Spleen (tissue), 13 donors: ENCODE measurements at places on chromosomes 4 and X. TPM values are rescaled to one million over a fixed set of nuclear protein-coding genes. Genes with fewer than 3 reads are reported as not detected.

FAM47C gene
- total RNA-seq = not detected

CDX4 gene
- not detected for total RNA-seq

GRCh38 chr4:141142423-141142822 lies 9.2 kb upstream of the RNF150 start:
- no peaks in the 10 kb centered on the region for H3K4me1 ChIP-seq
- H3K36me3 ChIP-seq = no peaks in the 10 kb centered on the region
- DNase-seq = no peak

DNA sequence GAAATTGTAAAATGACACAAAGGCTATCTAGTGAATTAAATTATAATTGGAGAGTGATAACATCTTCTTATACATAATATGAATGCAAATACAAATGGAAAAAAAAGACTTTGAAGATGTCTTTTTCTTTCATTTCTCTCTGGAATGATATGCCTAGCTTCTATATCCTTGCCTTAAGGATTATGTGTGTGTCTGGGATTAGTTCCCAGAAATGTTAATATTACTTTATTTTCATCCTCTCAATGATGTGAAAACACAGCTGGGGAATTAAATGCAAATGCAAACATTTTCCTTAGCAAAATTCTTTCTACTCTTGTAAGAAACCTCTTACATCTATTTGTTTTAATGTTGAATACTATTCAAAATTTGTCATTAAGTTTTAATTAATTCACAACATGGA lies 441.9 kb downstream of the FSTL5 start:
- DNase-seq = no peak
- H3K36me3 ChIP-seq = no peaks in the 10 kb centered on the region
- no peak overlapping the region for H3K4me3 ChIP-seq
- H3K27ac ChIP-seq = no peak overlapping the region
- H3K27me3 ChIP-seq = no peaks in the 10 kb centered on the region
